ENCODE measurements at places on chromosomes 6 and 20.

GRCh38 chr6:139546106-139546472 is 171.6 kb upstream of the CITED2 start:
- DNase-seq = no peak

- DNase-seq = peak; percentile 1
Measured at GRCh38 chr20:48007351-48007750, 222.1 kb upstream of the SULF2 start.

GRCh38 chr6:35088281-35089215 is 52.6 kb downstream of the TCP11 start:
- DNase-seq = no peak

DNA sequence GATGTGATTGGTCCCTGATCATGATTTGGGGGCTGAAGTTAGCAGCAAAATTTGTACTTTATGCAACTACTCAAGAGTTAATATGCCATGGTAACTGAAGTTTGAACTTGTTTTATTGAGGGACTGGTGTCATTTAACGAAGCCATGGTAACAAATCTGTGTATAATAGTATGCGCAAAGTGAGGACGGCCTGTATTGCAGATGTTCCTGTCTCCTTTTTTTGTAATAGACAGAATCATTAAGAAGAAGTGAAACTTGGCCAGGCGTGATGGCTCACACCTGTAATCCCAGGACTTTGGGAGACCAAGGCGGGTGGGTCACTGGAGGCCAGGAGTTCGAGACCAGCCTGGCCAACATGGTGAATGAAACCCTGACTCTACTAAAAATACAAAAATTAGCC is 22.3 kb downstream of the RPRD1B start:
- no peak for DNase-seq

GRCh38 chr20:57312138-57312537 is 17.5 kb upstream of the SPO11 start:
- no peak for DNase-seq

GRCh38 chr6:123551939-123552707 is 84.6 kb downstream of the TRDN start:
- DNase-seq = peak; percentile 79

DNA sequence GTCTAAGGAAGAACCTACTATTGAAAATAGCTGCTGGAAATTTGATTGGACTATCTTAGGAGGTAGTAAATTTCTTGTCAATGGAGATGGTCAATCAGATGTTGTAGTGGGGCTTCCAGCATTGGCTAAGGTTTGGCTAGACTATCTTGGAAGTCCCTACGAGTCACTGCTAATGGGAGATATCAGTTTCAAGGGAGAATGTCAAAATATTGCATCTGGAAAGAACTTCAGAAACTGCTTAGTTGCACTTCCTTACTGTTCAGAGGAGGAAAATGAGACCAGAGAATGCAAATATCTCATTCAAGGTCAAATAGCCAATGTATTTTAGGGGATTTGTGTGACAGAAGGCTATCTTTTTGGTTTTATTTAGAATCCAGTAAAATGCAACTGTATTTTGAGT is 53.5 kb upstream of the CCN2 start:
- no peak for DNase-seq

- peak; percentile 8 for DNase-seq
Measured at GRCh38 chr20:23417861-23418260, 3.4 kb downstream of the NAPB start.

GRCh38 chr6:1766654-1767053 is 156.9 kb downstream of the FOXC1 start:
- DNase-seq = no peak

DNA sequence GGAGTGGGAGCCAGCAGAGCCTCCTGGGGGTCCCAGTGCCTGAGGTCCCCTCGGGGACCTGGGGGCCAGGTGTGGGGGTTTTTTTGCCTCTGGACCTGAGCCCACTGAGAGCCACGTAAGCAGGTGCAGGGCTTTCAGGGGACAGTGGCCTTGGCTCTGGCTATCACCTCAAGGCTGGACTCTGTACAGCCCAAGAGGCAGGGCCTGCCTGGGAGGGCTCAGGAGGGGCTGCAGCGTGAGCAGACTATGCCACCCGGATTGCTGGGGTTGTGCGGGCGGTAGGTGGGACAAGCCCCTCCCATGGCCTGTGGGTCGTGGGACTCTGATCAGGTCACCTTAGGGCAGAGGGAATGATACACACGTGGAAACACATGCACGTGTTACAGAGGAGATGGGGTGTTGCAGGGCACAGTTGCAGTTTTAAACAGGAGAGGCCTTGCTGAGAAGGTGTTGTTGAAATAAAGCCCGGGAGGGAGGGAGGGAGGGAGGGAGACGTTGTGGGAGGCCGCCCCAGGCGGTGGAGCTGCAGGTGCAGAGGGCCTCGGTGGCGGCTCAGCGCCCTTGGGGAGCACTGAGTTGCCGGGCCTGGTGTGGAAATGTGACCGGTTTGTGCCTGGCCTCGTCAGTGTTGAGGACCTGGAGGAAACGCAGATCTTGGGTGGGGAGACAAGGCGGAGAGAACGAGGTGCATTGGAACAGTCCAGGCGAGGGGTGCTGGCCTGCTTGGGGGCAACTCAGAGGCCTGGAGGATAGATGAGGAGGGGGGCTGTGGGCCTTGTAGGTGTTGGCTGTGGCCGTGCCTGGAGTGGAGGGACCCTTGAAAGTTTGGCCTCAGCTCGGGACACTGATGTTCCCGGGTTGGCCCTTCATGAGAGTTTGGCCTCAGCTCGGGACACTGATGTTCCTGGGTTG is 2.3 kb downstream of the TCEA2 start:
- no peak for DNase-seq
